CD4-positive, alpha-beta T cell treated with Interleukin-6 at 100 ng/mL for 8 hours (primary cell): ENCODE measurements at places on chromosomes 3 and 15.

DNA sequence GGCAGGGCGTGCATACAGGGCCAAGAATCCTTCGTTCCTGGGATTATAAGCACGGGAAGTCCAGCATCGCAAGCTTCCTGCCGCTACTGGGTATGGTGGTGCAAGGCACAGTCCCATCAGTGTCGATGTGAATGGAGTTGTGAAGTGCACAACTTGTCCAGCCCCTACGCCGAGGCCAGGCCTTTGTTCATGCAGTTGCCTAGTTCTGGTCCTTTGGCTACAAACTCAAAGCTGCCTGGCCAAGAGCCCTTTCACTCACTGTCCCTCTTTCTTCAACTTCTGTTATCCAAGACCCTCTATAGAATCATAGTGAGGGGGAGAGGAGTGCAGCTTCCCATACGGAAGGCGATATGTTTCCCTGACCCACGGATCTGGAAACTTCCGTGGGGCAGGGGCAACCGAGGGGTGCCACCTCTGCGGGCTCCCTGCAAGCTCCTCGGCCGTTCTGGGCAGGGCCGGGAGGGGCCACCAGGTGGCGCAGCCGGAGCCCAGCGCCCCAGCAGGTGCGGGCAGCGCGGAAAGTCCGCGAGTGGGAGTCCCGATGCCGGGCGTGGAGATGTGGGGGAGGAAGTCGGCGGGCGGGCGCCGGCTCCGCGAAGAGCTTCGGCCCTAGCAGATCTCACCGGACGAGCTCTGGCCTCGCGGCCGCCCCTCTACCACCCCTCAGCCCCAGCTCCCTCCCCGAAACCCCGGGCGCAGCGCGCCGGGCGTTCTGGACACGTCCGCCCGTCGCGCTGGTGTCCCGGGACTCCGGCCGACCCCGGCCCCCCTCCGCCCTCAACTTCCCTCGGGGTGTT lies 693 bp downstream of the RASGRP1 start:
- DNase-seq: peak; percentile 86

DNA sequence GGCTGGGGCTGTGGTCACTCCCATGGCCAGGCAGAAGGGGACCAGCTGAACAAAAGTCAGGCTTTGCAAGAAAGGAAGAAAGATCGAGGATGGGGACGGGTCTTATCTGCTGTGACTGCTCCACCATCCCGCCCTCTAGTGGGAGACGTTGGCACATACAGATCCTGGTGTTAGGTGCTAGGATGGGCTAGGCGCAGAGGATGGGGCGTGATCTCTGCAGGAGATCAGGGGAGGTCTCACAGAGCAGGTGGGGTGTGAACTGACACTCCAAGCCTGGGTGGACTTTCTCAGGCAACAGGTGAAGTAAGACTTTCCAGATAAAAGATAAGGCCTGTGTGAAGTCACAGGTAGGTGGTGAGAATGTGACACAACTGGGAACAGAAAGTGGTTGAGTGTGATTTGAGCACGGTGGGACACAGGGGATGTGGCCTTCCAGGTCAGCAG lies 141.9 kb upstream of the SMAD3 start:
- peak; percentile 5 for DNase-seq

DNA sequence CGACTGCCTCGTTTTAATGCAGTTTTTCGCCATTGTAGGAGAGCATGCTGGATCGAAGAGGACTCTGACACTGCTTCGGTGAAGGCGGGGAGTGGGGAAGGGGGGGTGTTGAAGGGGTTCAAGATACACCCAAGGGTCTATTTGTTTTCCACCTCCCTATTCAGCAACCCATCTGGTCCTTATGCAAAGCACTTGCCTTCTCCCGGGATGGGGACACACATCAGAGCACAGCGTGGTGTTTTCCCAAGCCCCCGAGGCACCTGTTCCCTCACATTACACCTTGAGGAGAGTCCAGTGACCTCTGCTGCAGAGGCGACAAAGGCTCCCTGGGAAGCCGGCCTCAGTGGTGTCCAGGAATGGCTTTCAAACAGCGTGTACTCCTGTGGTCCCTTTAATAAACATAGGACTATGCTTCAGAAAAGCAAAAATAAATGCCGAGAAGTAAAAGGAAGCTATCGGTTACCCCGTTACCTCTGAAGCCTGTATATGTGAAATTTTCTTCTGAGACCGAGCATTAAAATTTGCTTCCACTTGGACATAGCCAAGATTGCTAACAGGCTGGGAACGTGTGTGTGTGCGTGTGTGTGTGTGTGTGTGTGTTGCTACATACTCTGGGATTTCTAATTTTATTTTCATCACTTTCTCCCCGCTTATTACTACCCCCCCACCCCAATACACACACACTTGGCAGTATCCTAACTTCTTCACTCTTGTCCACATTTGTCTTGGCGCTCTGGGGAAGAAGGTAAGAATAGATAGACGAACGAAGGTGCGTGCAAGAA lies 53.2 kb downstream of the CCDC54 start:
- no peak for DNase-seq

- DNase-seq: no peak
Observed at GRCh38 chr15:64222573-64223366, 59.9 kb upstream of the PPIB start.

DNA sequence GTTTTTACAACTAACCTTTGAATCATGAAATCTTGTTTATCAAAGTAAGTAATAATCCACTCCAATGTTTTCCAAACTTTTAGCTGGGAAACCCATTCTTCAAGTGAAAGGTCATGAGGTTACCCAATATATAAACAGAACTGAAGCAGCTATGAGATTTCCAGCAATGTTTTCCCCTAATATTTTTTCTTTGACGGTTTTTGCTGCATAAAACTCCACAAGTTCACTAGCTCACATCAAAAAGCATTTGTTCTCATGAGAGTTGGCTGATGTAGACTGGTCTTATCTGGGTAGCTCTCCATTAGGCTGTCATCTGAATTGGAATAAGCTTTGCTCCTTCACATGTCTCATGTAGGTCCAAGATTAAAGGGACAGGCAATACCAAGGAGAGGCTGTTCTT lies 241.2 kb upstream of the LRRC3B start:
- DNase-seq: no peak

- no peak for DNase-seq
Observed at GRCh38 chr3:119586733-119587172, 7.5 kb downstream of the ADPRH start.

DNA sequence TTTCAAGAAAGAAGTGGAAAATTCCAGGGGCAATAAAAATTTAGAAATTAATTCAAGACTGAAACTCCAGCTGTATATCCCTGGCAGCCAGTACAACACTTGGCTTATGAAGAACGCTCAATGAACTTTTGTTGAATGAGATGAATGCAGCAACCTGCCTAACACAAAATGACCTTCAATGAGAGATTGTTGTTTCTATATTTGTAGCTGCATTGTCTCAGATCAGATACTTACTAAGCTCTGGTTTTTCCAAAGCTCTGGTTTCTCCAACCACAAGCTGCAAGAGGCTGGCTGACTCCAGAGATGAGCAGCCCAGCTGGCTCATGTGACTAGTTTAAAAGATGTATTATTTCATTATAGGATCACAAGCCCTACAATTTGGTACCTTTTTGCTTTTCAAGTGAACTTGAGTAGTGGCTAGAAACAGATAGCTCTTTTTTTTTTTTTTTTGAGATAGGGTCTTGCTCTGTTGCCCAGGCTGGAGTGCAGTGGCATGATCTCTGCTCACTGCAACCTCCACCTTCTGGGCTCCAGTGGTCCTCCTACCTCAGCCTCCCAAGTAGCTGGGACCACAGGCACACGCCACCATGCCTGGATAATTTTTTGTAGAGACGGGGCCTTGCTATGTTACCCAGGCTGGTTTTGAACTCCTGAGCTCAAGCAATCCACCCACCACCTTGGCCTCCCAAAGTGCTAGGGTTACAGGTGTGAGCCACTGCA lies 57.4 kb downstream of the UMPS start:
- no peak for DNase-seq

- no peak for DNase-seq
Observed at GRCh38 chr3:79032686-79033318, 735.0 kb downstream of the ROBO1 start.

GRCh38 chr15:55993804-55994560 lies 570 bp upstream of the NEDD4 start:
- DNase-seq: no peak

GRCh38 chr15:44261007-44261706 lies 27.4 kb upstream of the GOLM2 start:
- no peak for DNase-seq

DNA sequence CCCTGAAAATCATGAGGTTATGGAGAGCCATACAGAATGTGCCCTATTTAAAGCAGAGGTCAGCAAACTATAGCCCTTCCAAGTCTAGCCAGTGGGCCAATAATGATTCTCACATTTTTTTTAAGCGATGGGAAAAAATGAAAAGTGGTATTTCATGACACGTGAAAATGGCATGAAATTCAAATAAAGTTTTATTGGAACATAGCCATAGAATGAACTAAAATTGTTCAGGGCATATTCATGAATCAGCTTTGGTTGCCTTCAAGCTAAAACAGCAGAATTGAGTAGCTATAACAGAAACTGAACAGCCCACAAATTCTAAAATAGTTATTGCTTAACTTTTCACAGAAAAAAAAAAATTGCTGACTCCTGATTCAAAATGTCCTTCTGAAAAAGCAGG lies 104.5 kb downstream of the TFG start:
- no peak for DNase-seq

DNA sequence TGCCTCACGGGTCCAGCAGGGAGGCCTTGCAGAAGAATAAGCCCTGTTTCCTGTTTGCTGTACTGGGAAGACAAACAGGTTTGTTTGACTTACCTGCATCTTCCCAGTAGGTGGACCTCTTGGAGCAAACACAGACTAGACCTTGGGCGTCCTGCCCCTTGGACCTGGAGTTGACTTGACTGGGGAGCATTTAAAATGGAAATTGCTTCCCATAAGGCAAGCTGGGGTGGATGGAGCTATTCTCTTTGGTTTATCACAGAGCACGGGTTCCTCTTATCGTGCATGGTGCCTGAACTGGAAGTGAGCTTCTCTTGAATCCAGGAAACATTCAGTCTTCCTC lies 151.4 kb downstream of the RPLP1 start:
- no peak for DNase-seq

- no peak for DNase-seq
Observed at GRCh38 chr3:116067326-116067725, 378.0 kb downstream of the LSAMP start.

GRCh38 chr3:124700880-124701684 lies 29.2 kb upstream of the UMPS start:
- DNase-seq: no peak

DNA sequence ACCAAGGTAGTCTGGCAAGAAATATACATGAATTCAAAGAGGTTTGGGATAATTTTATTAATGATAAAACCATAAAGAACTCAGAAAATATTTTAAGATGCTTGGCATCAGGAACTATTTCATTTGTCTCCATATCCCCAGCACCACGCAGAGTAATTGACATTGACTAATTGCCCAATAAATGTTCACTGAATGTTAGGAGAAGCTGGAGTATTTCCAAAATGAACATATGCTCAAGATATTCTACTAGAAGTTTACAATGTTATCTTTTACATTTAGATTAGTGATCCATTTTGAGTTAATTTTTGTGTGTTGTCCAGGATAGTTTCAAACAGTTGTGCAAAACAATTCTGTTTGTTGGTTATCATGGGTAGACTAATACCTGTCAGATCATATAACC lies 298.8 kb upstream of the CTDSPL start:
- DNase-seq: no peak

- no peak for DNase-seq
Observed at GRCh38 chr3:57147071-57147470, 18.1 kb downstream of the IL17RD start.

- no peak for DNase-seq
Observed at GRCh38 chr3:47082519-47082918, 81.4 kb downstream of the SETD2 start.

- no peak for DNase-seq
Observed at GRCh38 chr3:31029706-31030105, 135.2 kb upstream of the GADL1 start.

- peak; percentile 8 for DNase-seq
Observed at GRCh38 chr3:85576091-85576690, 617.4 kb downstream of the CADM2 start.

DNA sequence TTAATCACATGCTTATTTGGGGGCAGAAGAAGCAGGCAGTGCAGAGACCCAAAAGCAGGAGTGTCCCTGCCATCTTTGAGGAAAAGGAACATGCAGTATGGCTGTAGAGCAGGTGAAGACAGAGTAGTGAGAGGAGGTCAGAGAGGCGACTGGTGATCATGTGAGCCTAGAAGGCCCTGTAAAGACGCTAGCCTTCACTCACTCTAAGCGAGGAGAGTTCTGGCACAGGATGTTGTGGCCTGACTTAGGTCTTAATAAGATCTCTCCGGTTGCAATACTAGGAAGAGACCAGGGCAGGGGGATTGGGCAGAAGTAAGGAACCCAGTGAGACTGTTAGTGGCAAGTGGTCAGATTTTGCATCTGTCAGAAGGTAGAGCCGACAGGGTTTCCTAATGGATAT lies 114.5 kb upstream of the ZBED2 start:
- no peak for DNase-seq

DNA sequence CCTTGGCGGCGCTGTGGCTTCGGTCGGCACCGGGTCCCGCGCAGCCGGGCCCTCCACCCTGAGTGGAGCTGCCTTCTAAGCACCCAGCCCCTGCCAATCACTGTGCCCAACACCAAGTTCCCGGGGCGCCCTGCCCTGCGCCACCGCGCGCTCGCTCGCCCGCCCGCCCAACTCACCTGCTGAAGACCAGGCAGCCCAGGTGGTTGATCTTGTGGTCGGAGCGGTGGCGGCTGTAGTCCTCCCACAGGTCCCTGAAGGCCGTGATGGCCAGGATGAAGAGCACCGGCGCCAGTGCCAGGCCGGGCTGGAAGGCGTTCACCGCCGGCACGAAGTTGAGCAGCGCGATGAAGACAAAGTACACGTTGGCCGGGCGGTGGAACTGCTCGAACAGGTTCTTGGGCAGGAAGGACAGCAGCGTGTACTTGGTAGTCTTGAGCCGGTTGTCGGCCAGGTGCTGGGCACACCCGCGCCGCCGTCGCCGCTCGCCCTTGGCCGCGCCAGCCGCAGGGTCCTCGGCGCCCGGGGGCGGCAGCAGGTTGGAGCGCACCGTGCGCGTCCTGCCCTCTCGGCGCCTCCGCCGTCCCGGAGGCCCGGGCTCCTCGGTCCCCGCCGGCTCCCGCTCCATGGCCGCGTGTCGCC lies 536 bp downstream of the ATP10A start:
- peak; percentile 63 for DNase-seq

DNA sequence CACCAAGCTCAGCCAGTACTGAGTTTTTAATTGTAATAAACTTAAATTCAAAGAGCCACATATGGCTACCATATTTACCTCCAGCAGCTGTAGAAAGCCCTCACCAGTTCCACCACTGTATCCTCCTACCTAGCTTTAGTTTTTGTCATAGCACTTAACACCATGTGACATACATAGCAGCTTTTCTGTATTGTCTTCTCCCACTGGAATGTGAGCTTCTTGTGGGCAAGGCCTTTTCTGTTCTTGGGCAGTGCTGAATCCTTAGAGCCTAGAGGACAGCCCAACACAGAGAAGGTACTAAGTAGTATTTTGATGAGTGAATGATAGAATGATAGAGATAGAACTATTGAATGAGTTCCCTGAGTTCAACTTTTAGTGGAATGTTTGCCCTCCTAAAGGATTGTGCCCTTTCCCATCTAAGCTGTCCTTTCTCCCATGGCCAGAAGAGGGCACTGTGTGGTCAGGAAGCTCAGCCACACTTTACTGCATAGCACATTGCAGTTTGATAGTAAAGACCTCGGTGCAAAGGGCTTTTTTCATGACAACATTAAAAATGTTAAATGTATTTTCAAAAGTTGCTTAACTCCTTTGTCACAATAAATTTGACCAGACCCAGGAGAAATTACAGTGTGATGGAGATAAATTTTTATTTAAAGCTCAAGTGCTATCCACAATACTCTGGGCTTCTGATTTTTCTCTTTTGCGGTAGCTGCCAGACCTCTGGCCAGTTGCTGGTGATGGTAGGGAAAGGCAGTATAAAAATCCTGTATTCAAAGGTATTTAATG lies 115.8 kb downstream of the GHSR start:
- DNase-seq: peak; percentile 57
